Stimulated activated CD4-positive, alpha-beta T cell treated with anti-CD3 and anti-CD28 coated beads, Interleukin-2, amount 100 ng/mL, for 4 hours (primary cell): ENCODE measurements at places on chromosomes 16 and 17.

DNA sequence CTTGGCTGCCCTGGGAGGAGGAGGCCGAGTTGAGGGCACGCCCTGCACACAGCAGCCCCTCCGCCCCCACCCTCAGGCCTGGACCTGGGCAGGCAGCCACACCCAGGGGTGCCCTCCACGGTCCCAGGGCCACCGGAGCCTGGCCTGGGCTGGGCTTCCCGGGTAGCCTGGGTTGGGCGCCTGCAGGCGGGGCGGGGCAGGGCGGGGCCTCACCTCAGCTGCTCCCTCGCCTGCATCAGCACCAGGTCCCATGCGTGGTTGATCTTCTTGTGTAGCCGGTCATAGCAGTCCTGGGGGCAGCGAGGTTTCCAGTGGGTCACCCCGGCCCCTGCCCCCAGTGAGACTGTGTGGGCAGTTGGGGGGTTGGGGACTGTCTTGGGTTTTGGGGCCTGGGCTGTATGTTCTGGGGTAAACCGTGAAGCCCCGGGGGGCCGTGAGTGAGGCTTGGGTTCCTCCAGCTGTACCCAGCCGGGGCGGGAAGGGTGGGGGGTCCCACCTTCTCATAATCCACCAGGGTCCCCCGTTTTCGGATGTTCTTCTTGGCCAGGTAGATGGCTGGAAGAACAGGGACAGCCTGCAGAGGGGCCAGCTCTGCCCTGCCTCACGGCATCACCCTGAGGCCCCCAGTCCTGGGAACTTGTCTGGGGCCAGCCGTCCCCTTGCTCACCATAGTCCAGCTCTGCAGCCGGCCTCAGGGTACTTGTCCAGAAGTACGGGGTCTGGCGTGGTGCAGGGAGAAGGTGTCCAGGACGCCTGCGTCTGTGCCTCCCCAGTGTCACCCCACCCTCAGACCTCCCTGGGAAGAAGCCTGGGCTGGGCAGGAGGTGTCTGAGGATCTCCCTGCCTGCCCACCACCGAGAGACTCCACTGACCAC lies 2.0 kb downstream of the RGS11 start:
- no peak for DNase-seq

DNA sequence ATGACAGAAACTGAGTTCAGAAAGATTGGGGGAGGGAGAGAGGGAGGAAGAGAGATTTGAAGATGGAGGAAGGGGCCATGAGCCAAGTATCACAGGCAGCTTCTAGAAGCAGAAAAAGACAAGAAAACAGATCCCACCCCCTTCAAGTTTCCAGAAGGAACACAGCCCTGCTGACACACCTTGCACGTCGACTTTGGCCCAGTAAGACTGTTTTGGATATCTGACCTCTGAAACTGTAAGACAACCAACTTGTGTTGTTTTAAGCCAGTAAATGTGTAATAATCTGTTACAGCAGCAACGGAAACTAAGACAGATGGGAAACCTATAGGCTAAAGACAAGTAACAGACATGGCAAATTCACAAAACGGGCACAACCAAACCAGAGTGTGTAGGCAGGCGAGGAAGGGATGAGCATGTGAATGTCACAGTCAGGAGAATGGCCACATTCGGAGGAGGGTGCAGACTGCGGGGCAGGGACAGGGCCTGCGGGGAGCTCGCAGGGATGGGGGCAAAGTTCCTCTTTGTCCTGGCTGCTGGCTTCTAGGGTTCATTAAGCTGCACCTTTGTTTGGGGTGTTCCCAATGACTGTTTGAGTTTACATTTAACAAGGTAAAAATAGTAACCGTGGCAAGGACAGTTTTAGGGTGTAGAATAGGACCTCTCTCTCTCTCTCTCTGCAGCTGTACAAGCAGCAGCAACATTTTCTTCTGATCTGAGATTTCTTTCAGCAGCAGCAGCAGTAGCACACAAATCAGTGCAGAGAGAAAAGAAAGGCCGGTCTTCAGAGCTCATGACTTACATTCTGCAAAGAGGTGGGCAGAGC lies 18.3 kb upstream of the ATP2C2 start:
- DNase-seq: no peak

GRCh38 chr17:38354466-38354865 lies 2.8 kb downstream of the SOCS7 start:
- no peak for DNase-seq

GRCh38 chr16:75042426-75043174 lies 43.8 kb downstream of the ZNRF1 start:
- DNase-seq: no peak

DNA sequence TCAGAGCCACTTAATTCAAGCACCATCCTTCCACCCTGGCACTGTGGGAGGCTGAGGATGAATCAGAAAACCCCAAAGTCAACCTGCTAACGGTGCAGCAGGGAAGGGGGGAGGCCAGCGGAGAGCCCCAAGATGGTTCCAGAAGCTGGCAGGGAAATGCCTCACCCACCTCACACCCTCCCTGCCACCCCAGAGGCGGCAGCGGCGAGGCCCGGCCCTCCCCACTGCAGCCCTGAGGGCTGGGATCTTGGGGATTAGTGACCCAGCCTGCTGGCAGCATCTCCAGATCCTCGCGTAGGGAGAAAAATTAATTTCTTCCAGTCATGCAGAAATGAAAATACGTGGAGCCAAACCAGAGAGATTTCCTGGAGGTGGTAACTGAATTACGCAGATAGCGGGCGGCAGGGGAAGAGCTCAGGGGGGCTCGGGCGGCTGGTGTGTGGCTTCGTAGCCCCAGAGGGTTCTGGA lies 38.2 kb downstream of the CBFA2T3 start:
- DNase-seq: no peak

- DNase-seq: no peak
Observed at GRCh38 chr16:9929313-9929712, 252.9 kb downstream of the GRIN2A start.

DNA sequence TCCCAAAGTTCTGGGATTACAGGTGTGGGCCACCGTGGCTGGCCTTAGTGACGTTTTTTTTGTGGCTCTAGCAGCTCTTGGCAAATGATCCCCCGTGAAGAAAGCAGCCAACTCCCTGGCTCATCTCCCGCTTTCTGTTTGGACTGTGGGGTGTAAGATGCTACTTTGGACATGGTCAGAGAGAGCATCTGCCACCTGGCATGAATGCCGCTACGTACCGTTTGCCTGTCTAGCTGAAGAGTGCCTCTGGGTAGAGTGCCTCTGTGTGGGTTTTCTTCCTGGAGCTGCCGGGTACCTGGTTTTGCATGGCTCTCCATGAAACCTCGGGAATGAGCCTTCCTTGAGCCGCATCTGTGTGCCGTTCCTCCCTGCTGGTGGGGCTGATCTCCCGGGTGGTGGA lies 34.3 kb downstream of the NDEL1 start:
- no peak for DNase-seq

DNA sequence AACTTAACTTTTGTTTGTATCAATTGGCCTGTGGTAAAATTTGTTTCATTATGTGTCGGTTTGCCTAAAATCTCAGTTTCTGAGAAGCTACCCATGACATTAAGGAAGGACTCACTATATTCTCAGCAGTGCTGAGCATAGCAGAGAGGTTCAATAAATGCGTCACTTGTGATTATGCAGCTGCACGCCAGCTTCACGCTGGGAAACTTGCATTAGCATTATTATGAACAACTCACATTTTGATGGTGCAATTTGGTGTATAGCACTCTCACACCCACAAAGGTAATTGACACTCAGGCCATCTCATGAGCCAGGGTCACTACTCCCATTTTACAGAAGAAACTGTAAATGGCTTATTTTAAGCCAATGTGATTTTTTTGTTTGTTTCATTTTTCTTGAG lies 80.6 kb upstream of the SALL1 start:
- DNase-seq: no peak

- no peak for DNase-seq
Observed at GRCh38 chr17:70320673-70321345, 151.5 kb downstream of the KCNJ2 start.

GRCh38 chr17:58660621-58661020 lies 31.2 kb downstream of the TEX14 start:
- no peak for DNase-seq

DNA sequence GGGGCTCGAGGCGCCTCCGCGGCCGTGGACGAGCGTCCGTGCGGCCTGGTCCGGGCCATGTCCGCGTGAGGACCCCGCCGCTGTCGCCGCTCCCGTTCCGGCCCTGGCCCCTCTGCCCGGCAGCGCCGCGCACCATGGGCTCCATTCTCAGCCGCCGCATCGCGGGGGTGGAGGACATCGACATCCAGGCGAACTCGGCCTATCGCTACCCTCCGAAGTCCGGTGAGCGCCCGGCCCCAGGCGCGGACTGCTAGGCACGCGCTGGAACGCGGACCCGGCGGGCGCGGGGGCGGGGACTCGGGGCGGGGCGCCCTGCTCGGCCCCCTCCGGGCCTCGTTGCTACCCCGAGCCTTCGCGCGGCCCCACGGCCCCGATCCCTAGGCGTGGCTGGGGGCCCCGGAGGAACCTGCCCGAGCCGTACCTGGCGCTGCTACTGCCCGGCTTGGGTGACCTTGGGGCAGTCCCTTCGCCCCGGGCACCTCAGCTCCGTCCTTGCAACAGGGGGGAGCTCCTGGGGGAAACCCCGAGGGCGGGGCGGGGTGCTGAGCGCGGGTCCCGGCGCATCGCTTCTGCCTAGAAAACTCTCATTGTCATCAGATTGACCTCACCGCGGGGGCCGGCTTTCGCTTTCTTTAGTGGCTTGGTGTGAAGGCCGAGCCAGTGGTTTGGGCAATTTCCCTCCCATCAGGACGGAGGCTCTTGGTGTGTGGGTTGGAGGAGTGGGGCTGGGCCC lies 367 bp downstream of the MGRN1 start:
- peak; percentile 65 for DNase-seq

DNA sequence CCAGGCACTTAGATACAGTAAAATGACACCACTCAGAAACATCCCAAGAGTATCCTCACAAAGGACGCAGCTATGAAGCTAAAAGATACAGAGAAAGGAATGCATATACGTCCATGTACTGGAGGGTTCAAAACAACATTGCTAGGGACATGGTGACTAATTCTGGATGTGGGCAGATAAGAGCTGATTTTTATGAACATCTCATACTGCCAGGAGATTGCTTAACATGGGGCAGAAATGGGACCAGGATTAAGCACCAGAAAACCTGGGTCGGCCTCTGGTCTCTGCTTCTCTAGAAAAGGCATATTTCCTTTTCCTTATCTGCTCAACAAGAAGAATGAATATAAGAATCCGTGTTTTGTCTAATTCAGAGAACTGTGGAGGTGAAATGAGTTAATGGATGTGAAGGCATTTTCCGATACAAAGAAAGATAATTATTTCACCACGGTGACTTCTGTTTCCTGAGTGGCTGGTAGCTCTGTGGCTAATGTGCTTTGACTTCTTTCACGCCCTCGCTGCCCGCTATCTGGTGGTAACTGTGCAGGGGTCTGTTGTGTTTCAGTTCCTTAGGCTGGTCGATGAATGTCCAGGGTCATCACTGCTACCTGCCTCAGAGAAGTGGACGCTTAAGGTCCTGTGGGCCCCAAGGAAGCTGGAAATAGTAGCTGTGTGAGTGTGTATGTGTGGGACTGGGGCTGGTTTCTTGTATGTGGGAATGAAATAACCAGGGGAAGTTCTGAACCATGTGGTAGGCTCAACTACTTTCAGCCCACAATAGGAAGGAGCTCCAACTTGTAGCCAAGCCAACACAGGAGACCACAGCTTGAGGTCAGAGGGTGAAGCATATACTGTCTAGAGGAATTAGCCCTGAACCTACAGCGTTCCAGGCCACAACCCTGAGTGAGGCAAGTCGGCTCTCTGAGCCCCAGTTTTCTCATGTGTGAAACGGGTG lies 15.8 kb upstream of the CCL5 start:
- DNase-seq: no peak

- no peak for DNase-seq
Observed at GRCh38 chr17:67221062-67221998, 23.7 kb downstream of the HELZ start.

GRCh38 chr16:11005611-11005975 lies 61.2 kb downstream of the CLEC16A start:
- no peak for DNase-seq

- no peak for DNase-seq
Observed at GRCh38 chr17:42708588-42708987, 26.3 kb downstream of the CNTNAP1 start.

GRCh38 chr17:10121971-10122707 lies 76.3 kb downstream of the GAS7 start:
- DNase-seq: no peak

- DNase-seq: no peak
Observed at GRCh38 chr16:27226976-27227705, 23.8 kb downstream of the KDM8 start.

DNA sequence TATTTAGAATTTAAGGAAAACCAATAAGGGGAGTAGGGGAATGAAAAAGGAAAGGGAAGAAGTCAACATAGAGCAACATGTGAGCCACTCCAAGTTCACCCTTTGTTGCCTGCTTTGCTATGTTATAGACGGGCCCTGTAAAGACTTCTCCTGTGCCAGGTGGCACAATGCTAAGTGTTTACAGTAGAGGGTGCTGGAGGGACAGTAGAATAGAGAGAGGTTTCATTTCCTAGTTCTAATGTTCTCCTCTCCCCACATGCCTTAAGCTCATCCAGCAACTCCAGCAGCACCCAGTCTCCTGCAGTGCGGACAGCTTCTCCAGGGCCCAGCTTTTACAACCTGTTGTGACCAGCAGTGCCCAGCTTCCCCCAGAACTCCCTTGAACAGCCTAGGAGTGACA lies 468.0 kb downstream of the HS3ST3B1 start:
- DNase-seq: no peak

DNA sequence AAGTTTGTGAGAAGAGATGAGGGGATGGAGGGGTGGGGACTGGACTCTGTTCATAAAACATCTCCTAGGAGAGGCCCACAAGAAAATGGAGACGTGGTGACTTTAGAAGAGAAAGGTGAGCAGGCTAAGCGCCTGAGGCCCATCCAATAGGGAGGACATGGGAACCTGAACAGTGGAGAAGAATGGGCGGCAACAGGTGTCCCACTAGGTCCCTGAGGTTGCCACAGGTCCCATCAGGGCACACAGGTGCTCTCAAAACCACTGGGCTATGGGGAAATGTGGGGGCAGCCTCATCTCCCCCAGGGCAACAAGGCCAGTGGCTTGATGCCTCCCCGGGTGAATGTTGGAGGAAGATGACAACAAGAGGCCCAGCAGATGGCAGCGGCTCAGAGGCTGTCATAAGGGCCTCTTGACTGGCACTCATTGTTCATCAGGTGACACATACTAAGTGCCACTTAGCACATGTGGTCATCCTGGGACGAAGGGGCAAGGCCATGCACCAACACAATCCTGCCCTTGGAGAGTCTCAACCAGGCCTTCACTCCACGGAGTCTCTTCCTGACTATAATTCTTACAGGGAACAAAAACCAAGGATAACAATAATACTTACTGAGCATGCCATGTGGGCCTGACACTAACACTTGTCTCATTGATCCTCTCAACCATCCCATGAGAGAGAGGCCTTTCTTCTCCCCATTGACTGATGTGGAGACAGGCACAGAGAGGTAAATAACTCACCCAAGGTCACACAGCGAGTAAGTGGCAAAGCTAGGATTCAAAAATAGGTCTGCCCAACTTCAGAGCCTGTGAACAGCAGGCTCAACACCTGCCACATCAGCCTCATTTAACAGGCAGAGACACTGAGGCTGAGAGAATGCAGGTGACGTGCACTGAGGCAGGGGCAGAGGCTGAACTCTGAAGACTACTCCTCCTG lies 38.0 kb downstream of the CUEDC1 start:
- DNase-seq: peak; percentile 22

- DNase-seq: no peak
Observed at GRCh38 chr16:54369861-54370260, 83.3 kb upstream of the IRX3 start.
